Left lobe of liver (tissue), 2 donors: ENCODE measurements at places on chromosomes 2 and 18.

DNA sequence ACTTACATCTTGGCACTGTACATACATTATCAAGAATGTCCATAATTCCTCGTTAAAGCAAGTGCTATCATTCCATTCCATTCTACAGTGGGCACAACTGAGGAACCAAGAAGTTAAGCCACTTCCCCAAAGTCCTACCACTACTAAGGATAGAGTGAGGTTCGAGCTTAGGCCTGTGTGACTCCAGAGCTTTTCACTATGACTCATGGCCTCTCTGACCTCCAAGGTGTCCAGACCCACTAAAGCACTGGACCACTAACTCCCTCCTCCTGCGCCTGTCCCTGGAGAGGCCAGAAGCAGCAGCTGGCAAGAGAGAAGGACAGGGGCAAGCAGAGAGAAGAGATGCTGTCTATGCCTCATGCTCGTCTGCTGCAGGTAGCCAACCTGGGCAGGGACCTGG is 117.0 kb downstream of the ZBTB7C start:
- DNase-seq = no peak

DNA sequence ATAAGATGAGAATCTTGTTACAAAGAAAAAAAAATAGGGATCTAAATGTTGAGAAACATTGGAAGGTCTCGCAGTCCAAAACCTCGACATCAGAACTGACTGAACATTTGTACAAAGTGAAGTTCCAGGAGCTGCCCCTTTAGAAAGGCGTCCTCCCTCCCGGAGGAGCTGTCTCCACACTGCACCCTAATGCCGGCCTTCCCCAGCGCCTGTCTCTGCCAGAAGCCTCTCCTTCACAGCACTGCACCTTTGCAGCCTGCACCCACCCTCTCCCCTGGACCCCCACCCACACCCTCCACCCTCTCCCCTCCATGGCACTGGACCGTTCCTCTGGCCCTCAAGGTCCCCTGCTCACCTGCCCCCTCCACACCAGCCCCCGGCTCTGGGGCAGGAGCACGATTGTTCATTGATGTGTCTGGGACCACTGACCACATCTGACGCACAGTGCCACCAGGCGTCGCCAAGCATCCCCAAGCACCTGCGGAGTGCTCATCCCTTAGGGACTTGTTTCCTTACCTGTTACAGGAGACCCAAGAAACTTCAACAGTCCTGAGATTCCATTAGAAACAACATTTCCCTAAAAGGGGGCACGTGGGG is 90.3 kb upstream of the SNTG2 start:
- DNase-seq = no peak

DNA sequence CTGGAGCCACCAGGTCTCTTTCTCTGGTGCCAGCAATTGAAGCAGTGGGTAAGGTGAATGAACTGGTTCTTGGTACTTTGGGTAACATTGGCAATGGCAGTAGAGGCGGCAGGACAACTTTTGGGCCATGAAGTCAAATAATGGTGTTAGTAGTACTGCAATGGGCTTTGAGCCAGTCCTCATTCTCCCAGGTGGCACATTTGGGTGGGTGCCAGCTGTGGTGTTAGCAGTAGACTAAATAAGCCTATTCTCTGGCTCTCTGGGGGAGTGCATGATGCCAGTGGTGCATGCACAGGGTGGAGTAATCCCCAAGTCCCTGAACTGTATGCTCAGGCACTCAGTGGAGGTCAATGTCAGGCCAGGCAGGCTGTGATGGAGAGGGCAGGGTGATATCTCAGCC is 120.2 kb upstream of the LRRTM4 start:
- no peak for DNase-seq

DNA sequence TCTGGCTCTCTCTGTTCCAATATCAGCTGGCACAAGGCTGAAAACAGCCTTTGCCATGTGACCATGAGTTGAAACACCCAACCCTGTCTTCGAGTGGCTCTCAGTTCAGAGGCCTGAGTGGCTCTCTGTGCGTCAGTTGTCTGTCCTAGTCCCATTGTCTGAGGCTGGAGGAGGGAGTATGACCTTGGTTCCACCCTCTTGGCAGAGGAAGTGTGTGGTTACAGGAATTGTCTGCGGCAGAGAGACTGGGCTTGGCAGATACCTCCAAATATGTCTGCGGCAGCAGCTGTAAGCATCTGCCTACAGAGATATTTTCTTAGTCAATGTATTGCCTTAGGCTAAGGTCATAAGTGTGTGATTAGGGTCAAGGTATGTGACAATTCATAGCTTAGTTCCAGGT is 32.6 kb downstream of the CNGA3 start:
- DNase-seq = no peak

GRCh38 chr2:197647961-197648690 is 27.3 kb downstream of the RFTN2 start:
- DNase-seq = no peak

- no peak for DNase-seq
Observed at GRCh38 chr2:100673691-100674485, 111.1 kb downstream of the PDCL3 start.

- DNase-seq = no peak
Observed at GRCh38 chr2:144402251-144402650, 117.7 kb downstream of the ZEB2 start.

GRCh38 chr2:6741229-6741628 is 124.5 kb downstream of the CMPK2 start:
- no peak for DNase-seq

DNA sequence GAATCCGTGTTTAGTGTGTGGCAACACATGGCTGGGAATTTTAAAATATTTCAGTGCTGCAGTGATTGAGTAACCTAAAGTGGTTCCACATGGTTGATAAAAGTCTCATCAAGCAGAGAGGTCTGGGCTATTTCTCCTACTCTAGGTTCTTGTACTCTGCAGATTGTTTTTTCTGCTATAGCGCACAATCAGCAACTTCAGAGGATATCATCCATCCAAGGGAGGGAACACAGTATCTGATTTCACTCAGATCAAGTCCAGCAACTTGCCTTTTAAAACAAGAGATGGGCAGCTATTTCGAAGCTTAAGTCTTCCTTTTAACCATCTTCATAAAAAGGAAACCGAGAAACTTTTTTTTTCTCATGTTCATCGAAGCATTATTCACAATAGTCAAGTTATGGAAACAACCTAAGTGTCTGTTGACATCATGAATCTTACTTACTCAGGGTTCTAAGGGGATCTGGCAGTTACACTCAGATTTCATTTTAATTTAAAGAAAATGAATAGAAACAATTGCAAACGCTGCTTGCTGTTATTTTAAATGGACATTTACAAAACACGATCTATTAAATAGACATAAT is 172.7 kb upstream of the TRIB2 start:
- DNase-seq = no peak

DNA sequence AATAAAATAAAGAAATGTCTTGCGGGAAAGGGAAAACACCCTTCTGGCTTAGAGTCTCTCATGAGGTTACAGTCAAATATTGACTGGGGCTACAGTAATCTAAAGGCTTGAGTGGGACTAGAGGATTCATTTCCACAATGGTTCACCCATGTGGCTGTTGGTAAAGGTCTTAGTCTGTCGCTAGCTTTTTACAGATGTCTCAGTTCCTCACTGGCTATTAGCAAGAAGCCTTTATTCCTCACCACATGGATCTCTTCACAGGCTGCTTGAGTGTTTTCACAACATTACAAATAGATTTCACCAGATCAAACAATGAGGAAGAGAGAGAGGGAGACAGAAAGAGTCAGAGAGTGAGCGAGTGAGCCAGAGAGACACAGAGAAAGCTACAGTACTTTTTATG is 8.3 kb upstream of the ZC3H15 start:
- DNase-seq = no peak

DNA sequence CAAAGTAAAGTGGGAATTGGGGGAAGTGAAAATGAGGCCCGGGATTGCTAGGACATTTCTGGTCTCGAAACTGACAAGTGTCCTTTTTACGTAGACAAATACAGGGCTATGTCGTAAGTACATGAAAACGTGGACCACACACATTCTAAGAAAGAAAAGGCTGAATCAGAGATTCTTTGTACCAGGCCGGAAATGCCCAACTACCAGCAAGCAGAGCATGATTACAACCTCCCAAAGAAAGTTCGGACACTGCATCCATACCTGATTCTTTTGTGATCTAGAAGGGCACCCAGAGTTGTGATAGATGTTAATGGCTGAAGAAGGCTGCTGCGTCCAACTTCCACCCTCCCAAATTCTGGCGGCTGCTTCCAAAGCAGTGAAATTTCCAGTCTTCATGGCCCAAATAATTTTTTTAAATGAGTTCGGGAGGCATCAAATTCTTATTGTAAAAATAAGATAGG is 1.7 kb downstream of the RBMS1 start:
- DNase-seq = no peak

- no peak for DNase-seq
Observed at GRCh38 chr2:194686569-194686968, 970.5 kb upstream of the SLC39A10 start.

- DNase-seq = no peak
Observed at GRCh38 chr2:29629495-29629894, 291.9 kb downstream of the ALK start.

- no peak for DNase-seq
Observed at GRCh38 chr2:217049422-217049821, 189.6 kb upstream of the TNP1 start.

GRCh38 chr2:155368934-155369333 is 670.4 kb downstream of the KCNJ3 start:
- DNase-seq = no peak

DNA sequence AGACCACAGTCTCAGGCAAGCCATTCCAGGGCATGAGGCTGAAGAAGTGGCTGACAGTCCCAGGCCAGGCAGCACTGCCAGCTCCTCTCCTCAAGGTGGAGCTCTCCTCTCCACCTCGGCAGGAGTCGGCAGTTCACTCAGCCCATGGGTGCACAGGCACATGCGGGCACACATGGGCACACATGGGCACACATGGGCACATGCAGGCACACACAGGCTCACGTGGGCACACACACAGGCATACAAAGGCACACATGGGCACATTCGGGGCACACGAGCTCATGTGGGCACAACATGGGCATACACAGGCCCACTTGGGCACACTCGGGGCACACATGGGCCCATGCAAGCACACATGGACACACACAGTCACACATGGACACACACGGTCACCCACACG is 65.3 kb upstream of the TAF1B start:
- no peak for DNase-seq

- peak; percentile 52 for DNase-seq
Observed at GRCh38 chr2:30208453-30208852, 22.9 kb upstream of the LBH start.

GRCh38 chr2:7910752-7911151 is 771.1 kb upstream of the ID2 start:
- DNase-seq = no peak

- no peak for DNase-seq
Observed at GRCh38 chr18:74152857-74153256, 4.5 kb downstream of the TIMM21 start.

GRCh38 chr2:37335604-37336003 is 8.8 kb upstream of the QPCT start:
- no peak for DNase-seq

DNA sequence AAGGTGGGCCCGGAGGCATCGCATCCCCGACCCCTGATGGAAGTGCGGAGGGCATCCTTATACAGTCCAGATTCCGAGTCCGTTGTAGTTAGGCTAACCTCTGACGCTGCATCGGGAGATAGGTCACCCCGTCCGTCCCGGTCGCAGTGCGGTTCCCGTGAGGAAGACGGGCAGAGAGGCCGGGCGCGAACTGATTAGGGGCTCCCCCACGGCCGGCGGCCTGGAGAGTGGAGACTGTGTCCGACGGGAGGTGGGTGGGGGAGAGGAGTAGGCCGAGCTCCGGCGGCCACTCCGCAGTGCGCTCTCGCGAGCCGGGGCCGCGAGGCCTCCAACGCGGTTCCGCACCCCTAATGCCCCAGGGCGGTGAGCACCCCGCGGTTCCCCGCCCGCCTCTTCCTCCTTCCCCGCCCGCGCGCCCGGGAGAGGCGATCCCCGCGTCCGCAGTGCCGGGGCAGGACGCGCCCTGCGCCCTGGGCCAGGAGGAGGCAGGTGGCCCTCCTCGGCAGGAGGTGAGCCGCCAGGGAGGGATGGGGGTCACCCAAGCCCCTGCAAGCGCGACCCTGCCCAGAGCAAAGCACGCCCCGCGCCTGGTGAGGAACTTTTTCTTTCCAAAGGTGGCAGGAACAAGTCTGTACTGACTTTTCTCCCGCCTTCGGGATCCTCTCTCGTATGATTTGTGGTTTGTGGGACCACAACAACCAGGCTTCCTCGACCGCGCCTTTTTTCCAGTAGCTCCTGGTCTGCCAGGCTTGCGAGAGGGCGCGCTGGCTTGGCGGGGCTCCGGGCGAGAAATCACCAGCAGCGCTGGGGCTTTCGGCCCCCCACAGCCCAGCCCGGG is 1.4 kb upstream of the SP5 start:
- no peak for DNase-seq

DNA sequence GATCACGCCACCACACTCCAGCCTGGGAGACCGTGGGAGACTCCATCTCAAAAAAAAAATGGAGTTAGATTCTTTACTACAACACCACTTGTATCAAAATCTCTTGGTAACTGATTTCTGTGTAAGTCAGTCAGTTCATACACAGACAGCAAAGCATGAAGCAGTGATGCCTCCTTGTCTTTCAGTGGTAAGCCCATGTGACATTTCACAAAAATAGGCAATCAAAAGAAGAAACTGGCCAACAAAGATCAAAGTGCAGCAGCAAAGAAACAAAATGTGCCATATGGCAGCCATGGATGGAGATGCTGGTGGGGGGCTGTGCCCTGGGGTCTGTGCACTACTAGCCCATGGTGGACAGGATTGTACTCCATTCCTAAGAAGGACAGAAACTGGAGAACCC is 6.7 kb upstream of the RAB12 start:
- no peak for DNase-seq

DNA sequence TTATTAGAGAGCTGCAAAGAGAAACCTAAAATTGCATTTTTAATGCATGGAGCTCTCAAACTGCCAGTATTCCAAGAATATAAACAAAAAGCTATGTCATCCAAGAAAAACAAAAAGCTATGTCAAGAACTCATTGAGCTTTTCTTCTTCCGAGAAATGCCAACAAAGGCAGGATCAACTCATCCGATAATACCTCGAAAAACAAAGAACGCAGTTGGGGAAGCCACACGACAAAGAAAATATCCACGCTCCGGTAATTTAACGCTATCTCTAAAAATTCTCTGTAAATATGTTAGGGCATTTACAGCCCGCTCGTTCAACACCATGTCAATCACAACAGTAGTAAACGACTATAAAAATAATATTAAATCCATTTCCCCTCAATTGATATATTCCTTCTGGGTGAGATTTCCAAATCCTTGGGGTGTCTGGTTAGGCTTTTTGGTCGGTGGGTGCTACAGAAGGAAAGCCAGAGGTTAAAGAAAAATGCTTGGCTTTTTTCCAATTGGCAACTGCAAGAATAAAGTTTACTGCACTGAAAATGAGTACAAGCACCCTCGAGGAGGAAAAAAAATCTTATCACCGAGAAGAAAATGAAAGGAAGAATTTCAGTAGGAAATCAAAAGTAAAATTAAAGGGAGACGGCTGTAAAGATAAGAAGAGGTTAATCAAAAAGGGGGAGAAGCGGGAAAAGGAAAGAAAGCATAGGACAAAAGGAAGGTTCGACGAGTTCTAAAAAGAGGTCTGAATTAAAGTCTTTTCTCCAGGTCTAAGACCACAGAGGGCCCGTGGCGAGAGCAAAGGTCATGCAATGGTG is 856 bp downstream of the TIA1 start:
- DNase-seq = no peak
